Astrocyte (in vitro differentiated cells and primary cell): ENCODE measurements at places on chromosomes 5 and 9.

GRCh38 chr9:111828193-111828592 is 33.5 kb upstream of the SHOC1 start:
- no peak for DNase-seq

DNA sequence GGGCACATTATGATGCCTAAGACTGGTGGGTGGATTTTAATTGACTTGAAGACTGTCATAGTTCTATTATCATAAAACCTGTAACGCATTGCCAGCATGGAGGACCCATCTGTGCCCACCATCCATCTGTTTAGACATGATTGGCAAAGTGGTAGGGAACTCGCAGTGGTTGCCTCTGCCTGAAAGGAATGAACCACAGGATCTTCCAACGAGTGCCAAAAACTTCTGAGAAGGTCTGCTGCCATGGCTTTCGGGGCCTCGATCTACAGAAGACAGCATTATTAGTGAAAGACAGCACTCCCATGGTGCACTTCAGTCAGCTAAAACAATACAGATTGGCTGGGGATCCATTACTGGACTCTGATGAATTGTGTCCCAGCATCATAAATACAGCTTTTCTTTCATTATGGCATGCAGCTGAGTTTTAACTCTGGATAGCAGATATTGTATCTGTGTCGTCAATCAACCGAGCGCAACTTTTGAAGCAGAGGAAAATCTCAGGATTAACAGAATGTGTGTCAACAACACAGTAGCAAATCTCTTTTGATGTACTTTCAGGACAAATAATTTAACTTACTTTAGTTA is 74.3 kb downstream of the ZDHHC21 start:
- DNase-seq, result no peak

DNA sequence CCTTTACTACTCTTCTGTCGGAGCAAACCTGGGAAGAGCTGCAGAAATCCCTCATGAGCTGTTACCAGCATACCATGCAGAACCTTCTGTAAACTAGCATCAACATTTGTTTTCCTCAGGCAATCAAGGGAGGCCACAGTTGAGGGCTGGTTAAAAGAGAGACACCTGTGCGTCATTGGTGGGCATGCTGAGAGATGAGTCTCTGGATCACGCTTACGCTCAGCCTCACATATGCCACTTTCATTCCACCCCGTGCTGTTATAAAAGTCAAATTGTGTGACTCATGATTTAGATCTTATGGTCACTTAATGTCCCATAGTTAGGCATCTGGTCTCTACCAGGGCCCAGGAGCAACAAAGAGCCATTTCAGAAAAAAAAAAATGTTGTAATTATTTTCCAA is 18.1 kb upstream of the ICE1 start:
- DNase-seq, result no peak

DNA sequence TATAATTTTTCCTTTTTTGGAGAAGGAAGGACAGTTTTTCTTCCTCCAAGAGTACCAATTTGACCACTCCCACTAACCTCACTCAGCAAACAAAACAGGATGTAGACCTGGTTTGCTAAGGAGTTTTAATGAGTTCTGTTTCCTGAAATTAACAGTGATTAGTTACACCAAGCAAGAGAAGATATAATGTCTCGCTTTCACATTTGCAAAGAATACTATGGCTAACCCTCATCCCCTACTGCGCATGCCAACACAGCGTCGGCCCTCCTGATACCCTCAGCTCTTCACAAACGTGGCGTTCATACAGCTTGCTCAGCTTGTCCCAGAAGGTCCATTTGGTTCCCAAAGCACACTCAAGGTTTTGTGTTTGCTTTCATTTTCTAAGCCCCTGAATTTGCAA is 41.9 kb upstream of the IPPK start:
- no peak for DNase-seq

- no peak for DNase-seq
These were observed 8.1 kb upstream of the RNU6ATAC start for GRCh38 chr9:134172198-134173126.
